CD4-positive, alpha-beta T cell treated with Interferon gamma for 1 hour (primary cell): ENCODE measurements at places on chromosomes 13 and 19.

GRCh38 chr13:110617321-110618072 is 2.2 kb downstream of the NAXD start:
- no peak for DNase-seq

GRCh38 chr13:73731564-73731963 is 402.6 kb downstream of the KLF12 start:
- no peak for DNase-seq

DNA sequence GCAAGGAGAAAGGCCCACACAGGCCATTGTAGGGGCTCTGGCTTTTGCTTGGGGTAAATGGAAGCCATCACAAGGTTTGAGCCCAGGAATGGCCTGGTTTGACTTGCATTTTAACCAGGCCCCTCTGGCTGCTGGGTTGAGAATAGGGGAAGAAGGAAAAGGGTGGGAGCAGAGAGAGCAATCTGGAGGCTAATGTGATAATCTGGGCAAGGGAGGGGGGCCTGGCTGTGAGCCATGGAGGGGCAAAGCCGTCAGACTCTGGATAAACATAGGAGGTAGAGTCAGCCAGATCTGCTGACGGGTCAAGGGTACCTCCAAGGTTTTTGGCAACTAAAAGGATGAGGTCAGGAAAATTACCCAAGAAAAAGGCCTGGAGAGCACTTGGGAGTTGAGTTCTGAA is 41.6 kb downstream of the RFX2 start:
- DNase-seq = no peak

- peak; percentile 52 for DNase-seq
Observed at GRCh38 chr13:50715402-50716146, 127.9 kb downstream of the DLEU7 start.

DNA sequence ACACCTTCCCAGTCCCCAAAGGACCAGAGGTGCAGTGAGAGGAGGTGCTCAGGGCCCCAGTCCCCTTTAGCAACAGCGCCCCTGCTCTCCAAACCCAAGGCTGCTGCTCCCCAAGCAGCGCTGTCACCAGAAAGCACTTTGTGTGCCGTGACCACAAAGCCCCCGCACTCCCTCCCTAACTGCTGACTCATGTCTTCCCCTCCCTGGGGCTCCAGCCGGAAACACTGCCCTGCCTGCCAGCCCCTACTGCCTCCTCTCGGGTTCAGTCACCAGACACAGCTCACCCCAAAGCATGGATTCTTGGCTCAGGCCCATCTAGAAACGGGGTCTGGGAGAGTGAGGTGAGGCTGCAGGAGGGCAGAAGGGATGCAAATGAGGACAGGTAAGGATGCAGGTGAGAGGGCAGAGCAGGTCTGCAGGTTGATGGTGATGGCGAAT is 4.9 kb upstream of the TNFSF14 start:
- peak; percentile 76 for DNase-seq

DNA sequence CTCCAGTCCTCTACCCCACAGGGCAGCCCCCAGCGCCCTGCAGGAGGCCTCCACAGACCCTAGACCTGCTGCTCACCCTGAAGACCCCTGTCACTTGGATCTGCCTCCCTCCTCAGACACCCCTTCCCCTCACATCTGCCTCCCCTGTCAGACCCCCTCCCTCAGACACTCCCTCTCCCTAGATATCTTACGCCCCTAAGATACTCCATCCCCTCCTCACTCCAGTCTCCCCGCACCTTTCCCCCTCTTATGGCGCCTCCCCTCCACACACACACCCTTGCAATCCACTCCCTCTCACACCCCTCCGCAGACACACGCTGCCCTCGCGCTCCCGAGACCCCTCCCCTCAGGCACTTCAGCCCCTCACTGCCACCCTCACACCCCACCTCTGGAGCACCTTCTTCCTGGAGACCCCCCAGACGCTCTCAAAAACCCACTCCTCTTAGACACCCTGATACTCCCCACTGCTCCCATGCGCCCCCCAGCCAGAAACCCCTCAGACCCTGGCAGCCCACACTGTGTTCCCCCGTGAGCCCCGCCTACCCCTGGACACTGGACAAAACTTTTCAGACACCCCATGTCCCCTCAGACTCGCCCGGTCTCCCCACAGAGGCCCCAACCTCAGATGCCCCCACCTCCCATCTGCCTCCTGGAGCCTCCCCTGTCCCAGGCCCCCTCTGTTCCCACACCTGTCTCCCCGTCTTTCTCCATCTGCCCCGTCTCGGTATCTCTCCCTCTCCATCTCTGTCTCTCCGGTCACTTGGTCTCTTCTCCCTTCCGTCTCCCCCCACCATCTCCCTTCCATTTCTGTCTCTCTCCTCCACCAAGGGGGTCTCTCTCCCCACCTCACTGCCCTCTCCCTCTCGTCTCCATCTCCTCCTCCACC is 14.5 kb downstream of the ERFL start:
- DNase-seq = no peak

- no peak for DNase-seq
Observed at GRCh38 chr13:85170372-85170771, 628.8 kb downstream of the SLITRK6 start.

DNA sequence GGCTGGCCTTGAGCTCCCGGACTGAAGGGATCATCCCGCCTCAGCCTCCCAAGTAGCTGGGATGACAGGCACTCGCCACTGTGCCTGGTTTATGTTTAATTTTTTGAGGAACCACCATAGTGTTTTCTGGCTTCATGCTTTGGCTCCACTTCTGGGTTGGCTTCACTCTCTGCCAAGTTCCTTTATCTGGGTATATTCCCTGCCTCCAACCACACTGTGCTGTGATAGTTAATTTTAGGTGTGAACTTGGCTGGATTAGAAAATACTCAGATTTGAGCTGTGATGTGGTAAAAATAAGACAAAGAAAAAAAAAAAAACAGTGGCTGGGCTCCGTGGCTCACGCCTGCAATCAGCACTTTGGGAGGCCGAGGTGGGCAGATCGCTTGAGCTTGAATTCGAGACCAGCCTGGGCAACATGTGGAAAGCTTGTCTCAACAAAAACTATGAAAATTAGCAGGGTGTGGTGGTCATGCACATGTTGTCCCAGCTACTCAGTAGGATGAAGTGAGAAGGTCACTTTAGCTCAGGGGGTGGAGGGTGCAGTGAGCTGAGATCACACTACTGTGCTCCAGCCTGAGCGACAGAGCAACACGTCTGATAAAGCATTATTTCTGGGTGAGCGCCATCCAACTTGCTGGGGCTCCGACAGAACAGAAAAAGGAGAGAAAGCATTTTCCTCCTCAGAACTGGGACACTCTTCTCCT is 7.5 kb upstream of the ILF3 start:
- no peak for DNase-seq

GRCh38 chr19:14837391-14837790 is 2.4 kb upstream of the OR7A5 start:
- DNase-seq = no peak
